AG09319 (cell line): ENCODE measurements at places on chromosomes 16 and 17.

- no peak for DNase-seq
Measured at GRCh38 chr16:13950821-13951547, 31.0 kb downstream of the ERCC4 start.

- no peak for DNase-seq
Measured at GRCh38 chr16:27515874-27516353, 33.8 kb downstream of the GTF3C1 start.

DNA sequence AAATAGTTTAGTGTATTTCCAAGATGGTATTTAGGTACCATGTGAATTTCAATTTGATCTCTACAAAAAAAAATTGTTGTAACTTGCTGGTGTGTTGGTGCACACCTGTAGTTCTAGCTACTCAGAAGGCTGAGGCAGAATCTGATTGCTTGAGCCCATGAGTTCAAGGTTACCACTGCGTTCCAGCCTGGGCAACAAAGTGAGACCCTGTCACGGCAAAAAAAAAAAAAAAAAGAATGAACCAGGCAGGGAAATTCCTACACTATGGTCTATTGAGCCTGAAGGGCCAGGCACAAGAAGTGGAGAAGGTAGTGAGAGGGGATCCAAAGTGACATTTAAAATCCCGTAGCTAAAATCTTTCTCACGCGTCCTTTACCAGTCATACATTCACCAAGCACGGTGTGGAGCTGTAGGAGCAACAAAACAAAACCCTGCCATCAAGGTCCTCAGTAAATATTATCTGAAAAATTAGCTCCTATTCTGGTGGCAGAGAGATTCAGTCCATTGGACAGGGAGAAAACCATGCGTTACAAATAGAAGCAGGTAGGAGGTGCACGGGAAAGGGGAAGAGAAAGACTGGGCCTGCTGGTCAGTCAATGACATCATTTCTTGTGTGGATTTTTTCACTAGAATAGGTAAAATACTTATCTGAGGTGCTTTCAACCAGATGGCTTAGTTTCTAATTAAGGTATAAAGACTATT lies 27.3 kb downstream of the TXNDC11 start:
- DNase-seq, result no peak

- no peak for DNase-seq
Measured at GRCh38 chr16:58360041-58360634, 32.1 kb upstream of the GINS3 start.

GRCh38 chr17:50541716-50542688 lies 5.0 kb upstream of the SPATA20 start:
- DNase-seq, result peak; percentile 44

DNA sequence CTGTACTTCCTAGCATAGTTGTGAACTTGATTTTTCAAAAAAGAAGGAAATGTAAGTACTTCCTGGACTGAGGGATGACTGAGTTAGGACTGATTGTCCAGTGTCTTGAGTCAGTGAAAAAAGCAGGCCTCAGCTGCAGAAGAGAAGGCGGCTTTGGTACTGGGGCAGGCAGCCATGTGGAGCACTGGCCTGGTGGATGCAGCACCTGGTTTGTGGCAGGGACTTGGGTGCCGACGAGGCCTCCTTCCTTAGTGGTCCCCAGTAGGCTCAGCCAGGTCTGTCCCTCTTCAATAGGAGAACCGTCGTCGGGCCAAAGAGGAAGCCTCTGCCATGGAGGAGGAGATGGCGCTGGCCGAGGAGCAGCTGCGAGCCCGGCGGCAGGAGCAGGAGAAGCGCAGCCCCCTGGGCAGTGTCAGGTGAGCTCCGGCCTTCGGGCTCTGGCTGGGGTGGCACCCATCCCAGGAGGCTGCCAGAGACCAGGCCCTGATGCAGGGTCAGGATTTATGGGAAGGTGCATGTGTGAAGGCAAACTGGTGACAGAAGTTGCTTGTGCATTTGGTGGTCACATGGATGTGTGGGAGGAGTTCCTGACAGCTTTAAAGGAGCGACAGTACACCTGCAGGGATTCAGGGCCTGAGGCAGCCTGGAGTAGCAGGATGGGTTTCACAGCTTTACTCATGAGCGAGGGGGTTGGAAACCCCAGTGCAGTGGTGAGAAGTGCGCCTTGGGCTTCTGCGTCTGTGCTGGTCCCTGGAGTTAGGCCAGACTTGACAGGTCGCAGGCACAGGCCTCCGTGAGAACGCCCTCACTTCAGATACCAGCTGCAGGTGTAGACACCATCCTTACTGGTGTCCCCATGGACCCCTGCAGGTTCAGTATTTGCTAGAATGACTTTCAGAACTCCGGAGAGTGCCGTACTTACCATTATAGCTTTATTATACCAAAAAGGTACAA lies 17.3 kb downstream of the DHX38 start:
- DNase-seq, result no peak
